ENCODE measurements at places on chromosomes 4 and X.

- peak; percentile 66 for DNase-seq
Measured at GRCh38 chr4:77358315-77358928, 201.4 kb downstream of the CCNG2 start.

DNA sequence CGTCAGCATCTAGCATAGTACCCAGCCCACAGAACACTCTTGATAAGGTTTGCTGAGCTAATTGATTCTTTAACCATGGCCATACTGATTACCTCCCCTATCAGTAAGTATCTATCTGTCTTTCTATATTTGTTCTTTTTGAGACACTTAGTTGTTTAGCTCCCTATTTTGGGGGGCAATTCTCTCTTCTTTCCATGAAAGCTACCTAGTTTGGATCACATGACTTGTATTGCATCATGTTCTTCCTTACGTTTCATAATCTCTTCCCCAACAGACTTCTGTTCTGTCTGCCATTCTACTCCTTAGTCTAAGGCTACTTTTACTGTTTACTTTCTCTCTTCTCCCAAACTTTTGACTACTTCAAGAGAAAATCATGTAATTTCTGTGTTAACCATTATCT is 39.0 kb downstream of the TBC1D19 start:
- no peak for DNase-seq

- no peak for DNase-seq
Measured at GRCh38 chr4:19803406-19803805, 448.3 kb upstream of the SLIT2 start.

DNA sequence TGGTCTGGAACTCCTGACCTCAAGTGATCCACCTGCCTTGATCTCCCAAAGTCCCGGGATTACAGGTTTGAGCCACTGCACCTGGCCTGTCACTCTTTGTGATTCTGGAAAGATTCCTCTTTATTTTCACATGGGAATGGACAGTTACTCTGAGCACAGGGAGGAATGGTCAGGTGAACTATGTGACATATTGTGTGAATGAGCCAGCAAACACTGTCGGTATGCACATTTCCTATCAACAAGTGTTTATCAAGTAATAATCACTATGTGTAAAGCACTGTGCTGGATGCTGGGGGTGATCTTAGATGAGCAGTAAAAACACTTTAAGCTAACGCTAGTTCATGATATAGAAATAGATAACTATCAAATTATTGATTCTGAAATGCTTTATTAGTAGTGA is 97.5 kb downstream of the LIMCH1 start:
- DNase-seq: no peak

DNA sequence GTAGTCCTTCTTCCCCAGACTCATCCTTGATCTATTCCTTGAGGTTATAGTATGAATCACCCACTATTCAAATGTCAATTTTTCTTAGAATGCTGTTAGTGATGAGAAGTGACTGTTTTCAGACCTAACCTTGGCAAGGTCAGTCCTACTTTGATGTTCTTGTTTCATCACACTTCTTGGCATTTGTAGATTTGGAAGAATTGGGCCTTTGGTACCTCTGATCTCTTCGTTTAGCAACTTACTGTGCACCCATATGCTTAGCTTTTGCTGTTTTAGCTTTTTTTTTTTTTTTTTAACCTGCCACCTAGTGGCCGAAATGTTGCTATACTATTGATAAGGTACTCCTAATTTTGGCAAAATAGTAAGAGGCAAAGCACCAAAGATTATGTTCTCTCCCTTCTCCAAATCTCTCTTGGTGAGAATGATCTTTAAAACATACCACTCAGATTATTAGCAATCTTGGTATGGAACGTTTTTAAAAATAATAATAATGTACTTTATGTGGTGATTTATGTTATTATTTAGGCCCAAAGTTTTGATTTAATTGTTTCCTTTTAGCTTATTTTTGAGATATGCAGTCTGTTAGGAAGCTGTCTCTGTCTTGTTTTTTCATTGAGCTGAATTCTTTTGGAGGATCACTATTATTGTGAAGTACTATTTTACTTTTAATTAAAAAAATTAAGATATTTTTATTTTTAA is 16.6 kb downstream of the DCK start:
- DNase-seq: peak; percentile 49

DNA sequence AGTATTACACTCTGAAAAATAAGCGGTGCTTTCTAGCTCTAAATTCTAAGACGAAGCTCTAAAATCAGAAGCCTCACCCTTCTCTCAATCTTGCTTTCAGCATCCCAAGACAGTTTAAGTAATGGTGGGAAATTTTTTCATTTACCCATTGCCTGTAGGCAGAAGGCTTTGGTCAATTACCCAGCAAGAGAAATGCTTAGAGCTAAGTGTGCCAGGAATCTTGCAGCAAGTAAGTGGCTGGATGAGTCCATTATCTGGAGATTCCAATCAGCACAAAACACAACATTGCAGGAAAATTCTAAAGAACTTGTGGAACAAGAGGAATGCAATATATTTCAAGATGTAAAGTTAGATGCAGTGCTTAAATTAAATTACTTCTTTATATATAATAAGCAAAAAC is 28.4 kb downstream of the USP26 start:
- DNase-seq: no peak

DNA sequence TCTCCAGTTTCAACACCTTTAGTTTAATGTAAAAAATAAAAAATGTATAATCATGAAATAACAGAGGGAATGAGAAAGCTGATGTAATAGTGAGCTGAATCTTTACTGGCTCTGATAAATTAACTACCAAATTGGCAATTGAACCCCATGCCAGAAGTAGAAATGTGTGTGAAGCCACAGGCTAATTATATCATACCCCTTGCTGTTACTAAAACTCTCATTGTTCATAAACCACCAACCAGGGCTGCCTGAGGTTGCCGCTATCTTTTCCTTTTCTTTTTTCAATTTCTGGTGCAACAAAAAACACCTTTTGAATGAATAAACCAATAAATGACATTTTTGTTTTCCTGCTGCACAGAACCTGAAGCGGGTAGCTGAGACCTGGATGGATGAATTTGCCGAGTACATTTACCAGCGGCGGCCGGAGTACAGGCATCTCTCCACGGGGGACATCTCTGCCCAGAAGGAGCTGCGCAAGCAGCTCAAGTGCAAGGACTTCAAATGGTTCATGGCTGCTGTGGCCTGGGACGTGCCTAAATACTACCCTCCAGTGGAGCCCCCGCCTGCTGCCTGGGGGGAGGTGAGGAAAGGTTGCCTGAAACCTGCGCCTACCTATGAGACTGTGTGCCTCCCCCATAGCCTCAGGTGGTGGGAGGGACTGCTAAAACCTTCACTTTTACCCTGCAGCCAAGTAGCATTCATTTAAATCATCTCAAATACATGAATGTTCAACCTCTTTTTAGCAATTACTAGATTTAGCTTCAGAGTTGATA is 216.7 kb upstream of the GALNT7 start:
- DNase-seq: no peak

DNA sequence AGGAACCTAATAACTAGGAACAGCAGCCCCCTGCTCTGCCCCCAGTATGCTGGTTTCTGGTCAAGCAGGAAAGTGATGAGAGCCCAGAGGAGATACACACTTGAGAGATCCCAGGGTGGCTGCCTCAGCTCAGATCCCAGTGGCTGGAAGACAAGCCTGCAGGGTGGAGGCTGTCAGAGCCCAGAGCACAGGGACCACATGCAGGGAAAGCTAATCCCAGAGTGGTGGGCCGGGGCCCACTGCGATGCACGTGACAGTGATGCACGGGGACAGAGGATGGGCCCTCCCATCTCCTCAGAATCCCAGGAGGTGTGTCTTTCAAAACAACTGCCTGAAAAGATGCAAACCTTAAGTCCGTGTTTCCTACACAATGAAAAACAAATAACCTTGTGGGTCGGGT is 29.1 kb upstream of the CRMP1 start:
- no peak for DNase-seq

- DNase-seq: peak; percentile 50
Measured at GRCh38 chr4:94131212-94131611, 76.5 kb upstream of the SMARCAD1 start.

- no peak for DNase-seq
Measured at GRCh38 chr4:6379767-6380745, 92.4 kb downstream of the PPP2R2C start.

DNA sequence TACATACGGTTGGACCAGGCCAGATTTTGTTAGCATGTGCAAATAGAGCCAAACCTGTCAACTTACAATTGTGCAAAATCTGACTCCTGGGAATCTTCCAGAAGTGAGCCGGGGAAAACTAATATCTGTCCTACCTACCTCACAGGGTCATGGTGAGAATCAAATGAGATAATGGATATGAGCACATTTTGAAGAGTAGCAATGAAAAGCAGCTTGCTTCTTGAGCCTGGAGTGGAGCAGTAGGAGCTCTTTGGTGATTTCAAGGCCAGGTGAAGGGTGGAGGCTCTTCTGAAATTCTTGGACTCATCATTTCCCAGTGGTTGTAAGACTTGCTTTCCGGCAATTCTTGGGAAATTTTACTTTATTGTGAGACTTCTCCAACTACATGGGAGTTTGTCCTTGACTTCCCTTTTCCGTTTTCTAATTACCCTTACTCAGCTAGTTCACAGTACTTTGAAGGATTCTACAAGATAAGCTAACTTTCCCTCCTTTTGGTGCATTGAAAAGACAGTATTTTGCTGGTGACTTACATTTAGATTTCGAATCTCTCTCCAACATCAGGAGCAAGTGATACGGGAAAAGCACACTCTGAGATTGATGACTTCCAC is 12.2 kb downstream of the PLAC1 start:
- DNase-seq: no peak

DNA sequence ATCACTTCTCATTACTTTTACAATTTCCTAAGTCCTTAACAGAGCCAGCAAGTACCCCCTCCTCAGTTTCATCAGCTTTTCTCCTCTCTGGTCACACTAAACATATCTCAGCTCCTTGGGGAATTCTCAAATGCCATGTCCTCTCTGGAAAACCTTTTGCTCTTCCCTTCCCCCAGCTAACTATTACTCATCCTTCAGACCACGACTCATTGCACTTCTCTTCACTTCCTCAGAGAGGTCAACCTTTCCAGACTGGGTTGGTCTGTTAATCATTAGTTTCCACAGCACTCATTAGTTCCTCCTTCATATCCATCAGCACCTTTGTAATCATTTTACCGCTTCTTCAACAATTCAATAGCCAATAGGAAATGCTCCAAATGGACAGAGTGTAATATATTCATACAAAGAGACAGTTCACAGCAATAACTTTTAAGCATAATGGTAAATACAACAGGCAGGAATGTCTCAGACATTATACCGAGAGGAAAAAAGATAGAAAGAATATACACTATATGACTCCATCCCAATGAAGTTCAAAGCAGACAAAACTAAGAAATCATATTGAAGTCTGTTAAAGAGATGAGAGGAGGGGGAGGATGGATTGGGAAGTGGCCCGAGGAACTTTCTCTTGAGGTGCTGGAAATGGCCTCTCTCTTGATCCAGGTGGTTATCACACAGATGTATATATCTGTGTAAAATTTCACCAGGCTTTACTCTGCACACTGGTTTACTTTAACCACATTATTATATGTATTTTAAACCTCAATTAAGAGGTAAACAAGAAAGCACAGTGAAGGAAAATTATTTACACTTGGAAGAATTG is 39.6 kb downstream of the DDX60L start:
- peak; percentile 76 for DNase-seq

All from DMS53 (cell line).